ENCODE measurements at places on chromosomes 6 and 20.
A peak's percentile ranks its signal among the peaks of the same experiment; 100 is the strongest.

- DNase-seq = no peak
Observed at GRCh38 chr20:64080013-64080812, at the start of gene OPRL1. OPRL1 (plus strand) TSS chr20:64080082; CDS start chr20:64092721, 12,639 bp downstream.

GRCh38 chr6:2266841-2267240 lies 21.4 kb upstream of the GMDS start:
- DNase-seq = no peak

DNA sequence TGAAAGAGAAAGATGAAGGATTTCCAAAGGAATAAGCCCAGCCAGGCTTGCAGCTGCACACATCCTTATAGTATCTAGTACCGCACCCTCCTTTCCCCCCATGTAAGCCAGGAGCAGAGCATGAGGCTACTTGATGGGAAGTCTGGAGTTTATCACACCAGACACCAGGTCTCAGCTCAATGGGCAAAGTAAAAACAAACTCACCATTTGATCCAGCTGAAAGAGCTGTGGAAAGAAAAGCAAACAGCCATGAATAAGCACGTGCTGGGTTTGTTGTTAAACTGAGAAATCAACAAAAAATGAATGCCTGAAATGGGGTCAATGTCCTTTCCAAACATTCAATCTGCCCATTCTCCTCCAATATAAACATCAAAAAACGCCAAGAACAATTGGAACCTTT lies 50.6 kb upstream of the MAP7 start:
- no peak for DNase-seq

DNA sequence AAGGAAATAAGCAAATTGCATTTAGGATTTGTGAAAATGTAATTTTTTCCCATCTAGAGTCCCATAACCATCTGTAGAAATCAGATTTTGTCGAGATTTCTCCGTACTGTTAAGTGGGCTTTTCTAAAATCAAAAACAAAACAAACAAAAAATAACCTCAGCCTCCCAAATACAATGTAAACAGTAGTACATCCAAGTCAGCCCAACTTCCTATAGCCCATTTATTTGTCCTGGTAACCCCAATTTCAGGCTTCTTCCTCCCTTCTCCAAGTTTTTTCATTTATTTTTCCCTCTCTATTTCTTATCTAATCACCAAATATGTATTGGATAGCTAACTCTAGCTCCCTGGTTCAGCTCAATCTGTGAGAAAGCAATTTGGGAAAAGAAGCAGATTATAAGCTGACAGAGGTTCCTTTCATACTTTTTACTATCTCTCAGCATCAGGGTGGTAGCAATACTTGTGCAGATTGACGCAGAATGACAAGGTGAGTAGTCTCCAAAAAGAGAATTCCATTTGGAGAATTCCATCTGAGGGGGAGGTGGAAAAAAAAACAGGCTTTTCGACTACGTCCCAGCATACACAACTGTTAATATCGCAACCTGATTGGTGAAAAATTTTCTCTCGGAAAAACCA lies 132.6 kb upstream of the BTN3A2 start:
- DNase-seq = no peak

DNA sequence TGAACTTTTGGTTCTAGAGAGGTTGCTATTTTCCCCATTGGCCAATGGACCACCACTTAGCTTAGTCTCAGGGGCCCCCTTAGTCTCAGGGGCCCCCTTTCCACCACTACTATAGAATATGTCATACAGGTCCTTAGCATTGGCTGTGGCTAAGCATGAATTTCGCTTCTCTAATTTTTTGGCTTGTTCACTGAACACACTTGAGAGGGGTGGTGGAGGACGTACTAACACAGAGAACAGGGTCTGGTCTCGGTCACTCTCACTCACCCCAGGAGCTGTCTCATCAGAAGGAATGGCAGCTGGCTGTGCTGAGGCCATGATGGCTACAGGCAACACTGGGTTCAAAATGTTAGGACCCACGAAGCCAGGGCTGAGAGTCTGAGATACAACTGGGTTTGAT lies 30.3 kb downstream of the ZNF318 start:
- DNase-seq = no peak

- DNase-seq = peak; percentile 41
Observed at GRCh38 chr6:24283043-24283985, 74.5 kb downstream of the DCDC2 start.

DNA sequence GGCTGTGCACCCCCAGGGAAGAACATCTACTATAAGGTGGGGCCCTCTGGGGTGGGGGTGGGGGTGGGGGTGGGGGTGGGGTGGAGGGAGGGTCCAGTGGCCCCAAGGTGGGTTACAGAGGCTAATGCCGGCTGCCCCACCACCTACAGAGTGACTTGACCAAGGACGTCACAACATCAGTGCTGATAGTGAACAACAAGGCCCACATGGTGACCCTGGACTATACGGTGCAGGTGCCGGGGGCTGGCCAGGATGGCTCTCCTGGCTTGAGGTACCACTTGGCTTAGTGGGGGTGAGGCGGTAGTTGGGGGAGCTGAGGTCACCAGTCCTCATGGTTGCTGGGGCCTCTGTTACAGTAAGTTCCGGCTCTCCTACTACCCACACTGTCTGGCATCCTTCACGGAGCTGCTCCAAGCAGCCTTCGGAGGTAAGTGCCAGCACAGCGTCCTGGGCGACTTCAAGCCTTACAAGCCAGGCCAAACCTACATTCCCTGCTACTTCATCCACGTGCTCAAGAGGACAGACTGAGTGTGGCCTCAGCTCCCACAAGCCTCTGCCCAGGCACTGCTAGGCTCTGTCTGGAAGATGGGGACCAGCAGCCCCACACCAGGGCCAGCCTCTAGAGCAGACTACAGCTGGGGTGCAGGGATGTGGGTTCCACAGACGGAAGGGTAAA lies 2.8 kb downstream of the GNMT start:
- no peak for DNase-seq

- no peak for DNase-seq
Observed at GRCh38 chr20:34703424-34704176, 544 bp upstream of the TP53INP2 start.

DNA sequence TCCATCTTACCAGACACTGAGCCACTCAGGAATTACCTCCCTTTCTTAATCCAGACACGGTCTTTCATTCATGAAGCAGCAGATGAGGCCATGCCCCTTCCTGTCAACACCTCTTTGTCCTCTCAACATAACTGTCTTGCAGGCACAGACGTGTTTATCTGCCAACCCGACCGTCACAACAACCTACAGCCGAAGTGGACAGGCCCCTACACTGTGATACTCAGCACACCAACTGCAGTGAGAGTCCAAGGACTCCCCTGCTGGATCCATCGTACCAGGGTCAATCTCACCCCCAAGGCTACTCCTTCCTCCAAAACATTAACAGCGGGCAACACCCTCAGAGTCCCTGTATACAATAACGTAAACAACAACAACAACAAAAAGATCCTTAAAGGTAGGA lies 30.6 kb upstream of the ULBP3 start:
- DNase-seq = no peak

DNA sequence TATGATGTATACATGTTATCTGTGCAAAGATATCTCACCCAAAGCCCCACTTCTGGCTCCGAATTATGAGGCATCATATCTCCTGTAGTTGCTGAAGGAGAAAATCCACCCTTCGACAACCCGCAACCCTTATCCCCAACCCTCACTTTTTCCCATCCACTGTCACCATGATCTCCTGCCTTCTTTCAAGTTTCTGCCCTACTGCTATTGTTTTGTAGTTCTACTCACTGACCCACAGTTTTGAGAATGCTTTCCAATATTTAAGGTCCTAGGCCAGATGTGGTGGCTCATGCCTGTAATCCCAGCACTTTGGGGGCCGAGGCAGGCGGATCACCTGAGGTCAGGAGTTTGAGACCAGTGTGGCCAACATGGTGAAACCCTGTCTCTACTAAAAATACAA lies 22.2 kb downstream of the ADGRF1 start:
- DNase-seq = no peak

DNA sequence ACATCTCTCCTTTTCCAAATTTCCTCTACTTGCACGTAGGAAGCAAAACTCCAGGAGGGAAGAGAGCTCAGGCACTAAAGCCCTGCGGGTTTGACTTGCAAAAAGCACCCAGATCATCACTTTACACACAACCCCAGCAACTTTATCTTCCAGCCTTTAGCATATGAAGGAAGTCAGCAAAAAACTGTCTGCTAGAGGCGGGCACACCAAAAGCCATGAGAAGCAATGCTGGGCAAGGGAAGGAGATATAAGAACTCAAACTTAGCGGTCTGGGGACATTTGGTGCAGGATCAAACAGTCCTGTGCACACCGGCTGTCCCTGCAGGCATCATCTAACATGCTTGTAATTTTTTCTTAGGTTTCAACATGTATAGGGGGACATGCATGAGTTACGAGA lies 113.3 kb downstream of the JPH2 start:
- no peak for DNase-seq

- no peak for DNase-seq
Observed at GRCh38 chr20:40571639-40572038, 117.4 kb downstream of the MAFB start.

DNA sequence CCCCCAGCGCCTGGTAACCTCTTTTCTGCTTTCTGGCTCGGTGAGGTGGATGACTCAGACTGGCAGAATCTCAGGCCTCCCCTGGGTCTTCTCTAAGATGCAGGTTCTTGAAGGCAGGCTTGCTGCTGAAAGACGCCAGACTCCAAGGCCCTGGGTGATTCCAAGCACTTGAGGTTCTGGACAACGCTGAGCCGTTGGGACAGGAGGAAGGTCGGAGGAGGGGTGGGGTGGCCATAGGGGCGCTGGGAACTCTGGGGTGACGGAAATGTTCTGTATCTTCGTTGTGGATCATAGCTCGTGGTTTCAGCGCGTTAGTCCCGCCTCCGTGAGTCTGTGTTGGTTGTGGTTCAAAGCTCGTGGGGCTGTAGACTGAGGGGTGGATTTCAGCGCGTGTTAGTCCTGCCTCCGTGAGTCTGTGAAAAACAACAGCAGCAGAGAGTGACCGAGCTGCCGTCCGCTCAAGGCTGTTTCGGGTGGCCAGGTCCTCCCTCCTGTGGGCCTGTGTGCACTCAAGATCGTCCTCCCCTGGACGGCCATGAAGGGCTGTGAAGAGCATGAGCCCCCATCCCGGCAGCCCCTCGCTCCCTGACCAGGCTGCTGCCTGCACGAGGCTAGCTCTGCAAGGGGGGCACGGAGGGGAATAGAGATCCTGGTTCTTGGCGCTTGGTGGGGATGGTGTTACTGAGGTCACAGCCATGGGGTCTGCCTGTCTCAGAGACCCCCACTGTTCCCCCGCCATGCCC lies 7.7 kb downstream of the NTSR1 start:
- DNase-seq = no peak

GRCh38 chr6:108735310-108736001 lies 112.8 kb upstream of the ARMC2 start:
- DNase-seq = no peak

- DNase-seq = no peak
Observed at GRCh38 chr6:25727028-25727427, 27.5 kb upstream of the SLC17A4 start.

DNA sequence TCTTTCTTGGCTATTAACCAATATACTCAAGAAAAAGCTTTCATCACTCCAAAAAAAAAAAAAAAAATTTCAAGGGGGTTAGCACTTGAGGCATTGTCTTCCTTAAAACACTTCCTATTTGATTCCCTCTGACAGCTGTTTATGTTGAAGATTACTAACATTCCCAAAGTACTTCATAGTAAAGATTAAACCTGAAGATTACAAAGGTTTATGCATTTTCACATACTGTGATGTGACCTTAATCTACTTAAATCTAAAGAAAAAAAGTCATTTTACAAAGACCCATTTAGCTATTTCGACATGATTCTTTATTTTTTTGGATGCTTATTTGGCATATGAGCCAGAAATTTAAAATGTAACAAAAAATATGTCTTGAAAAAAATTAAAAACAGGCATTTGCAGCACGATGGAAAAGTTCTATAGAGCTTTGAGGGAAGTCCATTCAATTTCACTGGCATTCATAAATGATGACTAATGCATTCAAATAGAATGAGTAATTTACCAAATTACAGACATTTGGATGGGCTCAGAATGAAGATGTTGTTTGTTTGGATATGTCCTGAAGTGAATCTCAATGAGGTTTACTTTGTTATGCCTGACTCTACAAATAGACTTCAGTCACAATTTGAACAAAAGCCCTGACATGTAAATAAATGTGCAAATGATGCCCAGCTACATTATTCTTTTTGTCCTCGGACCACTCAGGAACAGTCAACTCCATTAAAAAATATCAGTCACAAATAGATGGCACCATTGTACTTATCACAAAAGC lies 674.6 kb upstream of the MARCKS start:
- no peak for DNase-seq

DNA sequence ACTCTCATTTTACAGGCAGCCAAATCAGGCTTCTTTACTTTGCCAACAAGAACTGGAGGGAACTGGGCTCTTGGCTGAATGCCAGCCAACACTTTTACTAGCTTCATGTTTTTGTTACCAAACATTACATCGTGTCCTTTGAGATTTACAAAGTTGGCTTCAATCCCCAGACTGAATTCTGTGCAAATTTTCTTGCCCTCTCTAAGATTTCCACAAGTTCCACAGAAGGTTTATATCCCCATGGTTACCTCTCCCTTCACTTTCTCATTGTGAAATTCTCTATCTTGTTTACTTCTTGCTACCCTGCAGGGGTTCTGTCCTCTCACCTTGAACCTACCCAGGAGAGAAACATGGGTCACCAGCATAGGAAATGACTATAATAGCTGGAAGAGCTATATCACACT lies 37.6 kb upstream of the PLCB1 start:
- DNase-seq = peak; percentile 47

DNA sequence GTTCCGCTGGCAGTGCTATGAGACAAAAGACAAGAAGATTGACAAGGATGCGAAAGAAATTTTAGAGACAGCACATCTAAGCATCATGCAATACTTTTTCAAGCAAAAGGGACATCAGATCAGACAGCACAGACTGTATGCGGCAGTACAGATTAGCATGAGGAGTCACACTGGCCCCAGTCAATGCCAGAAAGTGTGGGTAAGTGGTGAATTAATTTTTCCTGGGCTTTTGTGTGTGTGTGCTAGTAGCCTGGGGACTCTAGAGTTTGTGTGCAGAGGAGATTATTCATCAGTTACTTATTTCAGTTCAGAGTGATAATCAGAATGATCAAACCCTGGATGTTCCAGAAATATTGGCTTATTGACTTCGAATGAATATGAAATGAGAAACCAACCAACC lies 47.2 kb downstream of the LAMA4 start:
- DNase-seq = no peak

DNA sequence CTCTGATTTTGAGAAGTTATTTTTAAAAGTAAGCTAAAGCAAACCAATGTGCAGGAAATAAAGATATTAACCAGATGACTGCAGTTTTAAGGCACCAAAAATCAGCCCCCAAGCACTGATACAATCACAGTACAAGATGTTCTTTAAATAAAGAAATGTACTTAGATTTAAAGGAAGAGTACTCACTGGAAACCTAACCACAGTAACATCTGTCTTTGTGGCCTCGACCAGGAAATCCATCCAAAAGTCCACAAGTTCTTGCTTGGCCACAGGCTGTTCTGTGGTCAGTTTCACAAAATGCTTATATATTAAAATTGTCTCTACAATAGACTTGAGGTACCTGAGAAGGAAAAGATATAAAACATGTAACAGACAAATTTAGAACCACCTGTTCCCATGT lies 105.9 kb upstream of the MAP7 start:
- no peak for DNase-seq
